Kasumi-1 (cell line): ENCODE measurements at places on chromosomes 5 and 9.

GRCh38 chr9:77750981-77751340, 102.8 kb upstream of the GNA14 start:
- DNase-seq, result no peak

- peak; percentile 90 for DNase-seq
These were observed 495 bp downstream of the OSTF1 start for GRCh38 chr9:75088646-75089372.

DNA sequence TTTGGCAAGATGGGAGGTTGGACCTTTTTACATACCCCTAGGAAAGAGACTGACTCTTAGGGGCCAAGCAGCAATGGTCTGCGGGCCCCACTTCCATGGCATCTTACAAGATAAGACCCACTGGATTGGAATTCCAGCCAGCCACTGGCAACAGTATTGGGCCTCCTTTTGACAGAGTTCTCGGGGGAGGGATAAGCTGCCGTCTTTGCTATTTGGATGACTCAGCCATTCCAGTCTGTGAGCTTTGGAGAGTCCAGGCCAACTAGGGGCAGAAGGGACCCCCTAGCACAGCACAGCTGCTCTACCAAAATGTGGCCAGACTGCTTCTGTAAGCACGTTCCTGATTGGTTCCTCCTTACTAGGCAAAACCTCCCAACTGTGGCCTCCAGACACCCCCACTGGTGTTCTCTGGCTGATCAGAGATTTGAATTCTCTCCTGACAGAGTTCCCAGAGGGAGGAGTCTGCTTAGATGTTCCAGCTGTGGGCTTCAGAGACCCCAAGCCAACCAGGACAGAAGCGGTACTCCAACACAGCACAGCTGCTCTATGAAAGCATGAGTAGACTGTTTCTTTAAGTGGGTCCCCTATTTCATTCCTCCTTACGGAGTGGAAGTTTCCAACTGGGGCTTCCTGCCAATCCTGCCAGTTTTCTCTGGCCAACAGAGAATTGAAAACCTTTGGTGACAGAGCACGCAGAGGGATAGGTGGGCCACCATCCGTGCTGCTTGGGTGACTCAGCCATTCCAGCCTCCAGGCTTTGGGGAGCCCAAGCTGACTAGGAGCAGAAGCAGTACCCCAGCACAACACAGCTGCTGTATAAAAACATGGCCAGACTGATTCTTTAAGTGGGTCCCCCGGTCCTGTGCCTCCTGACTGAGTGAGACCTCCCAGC, 672.1 kb upstream of the RIOK2 start:
- no peak for DNase-seq

- no peak for DNase-seq
These were observed 197.3 kb downstream of the ARL15 start for GRCh38 chr5:54113060-54113459.

- peak; percentile 98 for DNase-seq
These were observed 13.7 kb downstream of the GLRX start for GRCh38 chr5:95808686-95809413.
